ENCODE measurements at places on chromosomes 16 and 17.

- DNase-seq = no peak
These were observed 2.8 kb downstream of the ADCY7 start for GRCh38 chr16:50269061-50269705.

GRCh38 chr17:8708025-8708461, 36.6 kb downstream of the CCDC42 start:
- no peak for DNase-seq

GRCh38 chr17:51103050-51103449, 17.6 kb downstream of the SPAG9 start:
- DNase-seq = no peak

DNA sequence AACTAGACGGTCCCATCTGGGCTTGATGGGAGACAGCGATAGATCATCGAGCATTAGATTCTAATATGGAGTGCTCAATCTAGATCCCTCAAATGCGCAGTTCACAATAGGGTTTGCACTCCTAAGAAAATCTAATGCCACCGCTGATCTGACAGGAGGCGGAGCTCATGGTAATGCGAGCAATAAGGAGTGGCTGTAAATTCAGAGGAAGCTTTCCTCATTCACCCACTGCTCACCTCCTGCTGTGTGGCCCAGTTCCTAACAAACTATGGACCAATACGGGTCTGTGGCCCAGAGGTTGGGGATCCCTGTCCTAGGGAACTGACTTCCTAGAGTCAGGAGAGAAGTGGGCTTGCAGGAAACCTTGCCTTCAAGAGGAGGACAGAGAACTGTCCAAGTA, 25.2 kb upstream of the AMZ2 start:
- DNase-seq = no peak

DNA sequence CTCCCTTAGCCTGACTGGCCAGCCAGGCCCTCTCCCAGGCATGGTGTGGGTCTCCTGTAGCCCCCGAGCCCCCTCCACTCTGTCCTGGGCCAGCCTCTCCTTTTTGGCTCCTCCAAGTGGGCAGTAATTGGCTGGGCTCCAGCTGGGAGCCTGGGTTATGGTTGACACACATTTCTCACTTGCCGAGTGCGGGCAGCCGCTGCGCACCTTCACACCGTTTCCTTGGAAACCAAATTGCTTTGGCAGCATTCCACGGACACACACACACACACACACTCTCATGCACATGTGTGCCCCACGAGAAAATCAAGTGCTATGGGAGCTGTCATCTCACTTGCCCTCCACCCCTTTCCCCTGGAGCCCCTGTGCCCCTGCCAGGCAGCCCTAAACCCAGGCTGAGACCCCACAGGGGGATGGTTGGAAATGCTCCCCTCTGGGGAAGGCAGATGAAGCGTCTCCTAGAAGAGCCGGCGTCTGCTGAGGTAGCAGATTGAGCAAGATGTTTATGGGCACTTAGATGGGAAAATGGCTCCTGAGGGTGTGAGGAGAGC, 402.7 kb upstream of the TNRC6C start:
- no peak for DNase-seq

GRCh38 chr17:11871773-11872172, 125.5 kb downstream of the ZNF18 start:
- peak; percentile 3 for DNase-seq

DNA sequence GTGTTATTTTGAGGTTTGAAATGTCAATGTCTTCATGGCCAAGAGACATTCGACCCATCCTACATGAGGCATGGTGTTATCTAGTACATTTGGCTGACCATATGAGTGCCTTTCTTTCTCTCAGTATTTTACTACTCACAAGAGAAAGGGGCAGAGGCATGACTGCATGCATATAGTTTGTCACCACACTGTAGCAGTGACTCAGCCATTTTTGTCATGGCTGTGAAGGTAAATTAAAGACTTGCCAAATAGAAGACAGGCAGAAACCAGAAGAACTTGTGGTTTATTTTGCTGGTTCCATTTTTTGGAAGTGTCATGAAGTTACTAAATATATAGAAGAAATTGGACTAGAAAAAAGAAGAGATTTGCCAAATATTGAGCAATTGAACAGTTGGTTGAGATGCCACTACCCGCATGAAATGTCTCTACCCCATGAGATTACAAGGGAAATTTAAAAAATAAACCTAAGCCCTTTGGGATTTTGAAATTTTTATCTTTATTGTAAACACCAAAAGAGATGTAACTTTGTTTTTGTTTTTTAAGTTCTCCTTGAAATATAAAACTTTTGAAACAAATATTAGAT, 170.3 kb downstream of the CHD9 start:
- DNase-seq = no peak

DNA sequence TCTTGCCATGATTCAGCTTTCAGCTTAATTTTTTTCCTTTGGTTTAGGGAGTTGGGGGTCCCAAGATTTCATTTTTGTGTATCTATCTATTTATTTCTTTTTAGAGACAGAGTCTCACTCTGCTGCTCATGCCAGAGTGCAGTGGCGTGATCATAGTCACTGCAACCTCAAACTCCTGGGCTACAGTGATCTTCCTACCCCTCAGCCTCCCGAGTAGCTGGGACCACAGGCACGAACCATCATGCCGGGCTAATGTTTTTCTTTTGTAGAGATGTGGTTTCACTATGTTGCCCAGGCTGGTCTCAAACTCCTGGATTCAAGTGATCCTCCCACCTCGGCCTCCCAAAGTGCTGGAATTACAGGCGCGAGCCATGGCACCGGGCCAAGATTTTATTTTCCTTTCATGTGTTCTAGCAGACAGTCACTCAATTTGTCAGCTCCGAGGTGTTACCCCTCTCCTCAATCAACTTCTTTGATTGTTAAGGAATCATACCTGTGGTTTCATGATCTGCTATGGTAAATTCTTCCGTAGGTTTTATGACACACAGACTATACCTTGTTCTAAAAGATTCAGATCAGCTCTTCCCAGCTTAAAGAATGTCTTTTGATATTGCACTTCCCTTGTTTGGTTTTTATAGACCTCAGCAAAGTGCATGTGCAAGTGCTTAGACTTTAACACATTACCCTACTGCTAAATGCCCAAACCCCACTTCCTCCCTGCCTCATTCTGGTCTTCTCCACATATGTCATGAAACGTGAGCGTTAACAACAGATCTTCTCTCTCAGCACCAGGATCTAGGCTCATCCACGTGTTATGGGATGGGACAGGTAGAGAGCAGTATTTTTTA, 13.0 kb downstream of the UNC45B start:
- peak; percentile 47 for DNase-seq

DNA sequence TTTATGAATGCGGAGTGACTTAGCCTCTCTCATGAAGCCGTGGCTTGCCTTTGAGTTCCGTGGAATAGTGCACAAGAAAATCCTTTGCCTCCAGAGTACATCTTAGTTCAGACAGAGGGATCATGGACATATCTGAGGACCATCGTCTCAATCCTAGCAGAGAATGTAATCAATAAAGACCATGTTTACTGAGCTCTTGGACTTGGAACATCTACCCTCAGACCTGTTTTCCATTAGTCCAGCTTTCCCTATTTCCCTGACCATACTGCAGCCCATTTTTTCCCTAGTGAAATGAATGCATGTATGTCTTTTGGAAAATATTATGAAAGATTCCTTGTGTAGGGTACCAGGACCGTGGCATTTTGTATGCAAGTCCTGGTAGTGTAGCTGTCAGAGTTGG, 90.2 kb downstream of the PLCG2 start:
- DNase-seq = no peak

GRCh38 chr16:8173111-8173644, 417.1 kb downstream of the TMEM114 start:
- DNase-seq = peak; percentile 47

GRCh38 chr17:15999974-16000827, 577 bp downstream of the TTC19 start:
- DNase-seq = peak; percentile 42

- DNase-seq = no peak
These were observed 18.4 kb downstream of the G6PC1 start for GRCh38 chr17:42918902-42919521.
